Stimulated activated CD8-positive, alpha-beta memory T cell treated with anti-CD3 and anti-CD28 coated beads, Interleukin-15, amount 100 ng/mL, for 1 hour (primary cell): ENCODE measurements at places on chromosomes 3 and 15.
A peak's percentile ranks its signal among the peaks of the same experiment; 100 is the strongest.

DNA sequence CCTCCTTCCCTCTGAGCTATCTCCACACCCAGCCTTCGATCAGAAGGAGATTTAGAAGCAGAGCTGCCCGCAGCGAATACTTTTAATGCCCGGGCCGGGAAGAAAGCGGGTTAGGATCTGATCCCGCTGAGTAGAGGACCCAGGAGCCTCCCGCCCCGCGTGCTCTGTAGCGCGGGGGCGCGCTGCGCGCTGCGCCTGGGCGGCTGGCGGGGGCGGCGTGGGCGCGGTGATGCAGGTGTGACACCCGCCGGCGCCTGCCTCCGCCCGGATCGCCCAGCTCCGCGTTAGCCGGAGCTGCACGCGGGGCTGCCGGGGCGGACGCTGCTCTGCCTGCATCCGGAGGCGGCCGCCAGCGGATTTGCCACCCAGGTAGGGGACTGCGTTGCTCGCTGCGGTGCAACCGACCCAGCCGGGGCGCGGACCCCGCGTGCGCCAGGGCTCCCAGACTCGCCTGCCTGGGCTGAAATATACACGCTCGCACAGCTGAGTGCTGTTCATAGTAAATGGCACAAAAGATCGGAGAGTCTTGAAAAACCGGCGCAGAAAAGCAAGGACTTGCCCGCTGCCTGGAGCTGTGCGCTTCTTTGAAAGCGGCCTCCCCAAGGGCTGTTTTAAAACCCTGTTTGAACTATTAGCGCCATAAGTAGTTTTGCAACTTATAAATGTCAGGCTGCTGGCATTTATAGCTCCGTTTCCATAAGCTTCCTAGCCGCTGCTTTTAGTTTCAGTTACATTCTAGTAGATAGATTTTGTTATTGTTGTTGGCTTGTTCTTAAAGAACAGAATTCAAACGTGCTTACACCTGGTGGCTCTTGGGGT is at the start of gene SV2B:
Gene SV2B, plus strand, starts transcription at position 263 of the 819 bp plus-strand sequence. CDS start 126,007 bp downstream, outside the sequence.
- no peak for DNase-seq

- DNase-seq = no peak
Measured at GRCh38 chr15:72991026-72991425, 61.2 kb upstream of the NEO1 start.

GRCh38 chr15:58306591-58307312 is 125.0 kb upstream of the LIPC start:
- DNase-seq = no peak

GRCh38 chr3:31810991-31811433 is 170.1 kb downstream of the OSBPL10 start:
- no peak for DNase-seq

DNA sequence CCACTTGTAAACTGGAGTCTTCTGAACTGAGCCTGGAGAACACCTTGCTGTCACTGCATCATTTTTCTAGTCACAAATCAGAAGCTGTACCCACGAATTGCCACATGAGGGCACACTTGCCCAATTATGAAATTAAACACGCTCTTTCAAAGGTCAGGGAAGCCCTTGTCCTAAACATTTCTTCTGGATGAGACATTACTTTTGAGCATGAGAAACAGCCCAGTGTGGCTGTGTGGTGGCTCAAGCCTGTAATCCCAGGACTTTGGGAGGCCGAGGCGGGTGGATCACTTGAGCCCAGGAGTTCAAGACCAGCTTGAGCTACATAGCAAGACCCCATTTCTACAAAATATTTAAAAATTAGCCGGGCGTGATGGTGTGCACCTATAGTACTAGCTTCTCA is 27.5 kb upstream of the CFAP161 start:
- no peak for DNase-seq

GRCh38 chr15:67190813-67191212 is 63.6 kb downstream of the AAGAB start:
- DNase-seq = no peak

- no peak for DNase-seq
Measured at GRCh38 chr15:63948971-63949370, 97.3 kb downstream of the DAPK2 start.

DNA sequence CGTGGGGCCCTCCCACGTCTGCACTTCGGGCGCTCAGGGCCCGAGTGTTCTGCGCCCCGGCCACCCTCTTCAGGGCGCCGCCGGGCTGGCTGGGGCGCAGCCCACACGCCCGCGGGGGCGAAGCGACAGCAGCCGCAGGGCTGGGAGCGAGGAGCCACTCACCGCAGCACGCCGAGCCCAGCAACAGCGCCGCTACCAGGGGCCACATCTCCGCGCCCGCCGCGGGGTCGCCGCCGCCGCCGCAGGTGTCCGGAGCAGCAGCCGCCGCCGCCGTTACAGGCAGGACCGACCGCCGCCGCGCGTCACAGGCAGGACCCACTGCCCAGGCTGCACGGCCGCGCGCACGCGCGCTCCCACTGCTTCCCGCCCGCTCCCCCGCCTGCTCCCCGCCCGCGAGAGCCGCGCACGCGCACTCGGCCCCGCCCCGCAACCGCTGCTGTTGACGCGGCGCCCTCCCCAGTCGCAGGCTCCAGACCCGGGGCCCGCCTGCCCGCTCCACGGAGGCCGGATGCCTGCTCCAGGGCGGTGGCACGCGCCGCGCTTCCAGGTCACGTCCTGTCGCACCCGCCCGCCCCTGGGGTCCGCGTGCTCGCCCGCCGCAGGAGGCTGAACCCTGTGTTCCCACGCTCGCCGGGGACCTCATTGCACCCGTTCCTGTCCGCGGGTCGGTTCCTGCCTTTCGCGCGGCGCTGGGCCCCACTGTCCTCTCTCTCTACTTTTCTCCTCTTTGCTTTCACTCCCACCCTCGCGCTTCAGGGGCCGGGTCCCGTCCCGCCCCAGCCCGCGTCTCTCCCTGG is at the start of gene CD47:
Gene CD47, minus strand, starts transcription at position 331 of the 797 bp plus-strand sequence. Its CDS starts 123 bp downstream, at position 208.
- DNase-seq = peak; percentile 92
